Iris pigment epithelial cell (primary cell): ENCODE measurements at places on chromosomes 1 and 21.

DNA sequence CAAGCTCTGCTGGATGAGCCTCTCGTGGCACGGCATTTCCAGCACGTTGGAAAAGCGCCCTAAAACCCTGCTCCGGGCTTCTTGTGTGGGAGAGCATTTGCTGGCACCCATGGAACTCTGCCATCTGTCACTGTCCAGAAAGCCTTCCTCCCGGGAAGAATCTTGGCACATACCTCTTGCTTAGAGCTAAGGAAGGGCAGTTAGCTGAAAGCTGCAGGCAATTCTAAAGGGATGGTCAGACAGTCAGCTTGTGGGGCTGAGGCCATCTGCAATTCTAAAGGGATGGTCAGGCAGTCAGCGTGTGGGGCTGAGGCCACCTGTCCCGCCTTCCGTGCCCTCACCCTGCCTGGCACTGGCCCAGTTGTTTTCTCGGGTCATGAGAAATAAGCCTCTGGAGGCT, 139.0 kb upstream of the TMEM51 start:
- no peak for DNase-seq

- DNase-seq = no peak
These were observed 114.4 kb downstream of the CENPF start for GRCh38 chr1:214717351-214717750.

DNA sequence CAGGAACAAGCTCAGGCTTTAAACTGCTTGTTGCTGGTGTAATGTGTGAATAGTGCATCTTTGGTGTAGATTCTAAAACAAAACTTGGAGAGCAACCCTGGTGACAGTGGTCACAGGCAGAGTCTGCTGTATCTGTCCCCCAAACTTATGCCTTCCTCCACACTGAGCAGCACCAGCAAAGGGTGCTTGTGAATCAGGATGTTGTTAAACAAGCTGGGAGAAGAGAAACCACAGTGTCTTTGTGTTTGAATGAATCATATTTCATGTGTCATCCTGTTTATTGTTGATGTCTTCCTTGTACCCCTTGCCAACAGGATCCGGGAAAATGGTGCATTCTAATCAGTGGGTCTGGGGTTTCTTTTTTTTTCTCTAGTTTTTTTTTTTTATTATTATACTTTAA, 91.9 kb upstream of the COG2 start:
- peak; percentile 36 for DNase-seq

DNA sequence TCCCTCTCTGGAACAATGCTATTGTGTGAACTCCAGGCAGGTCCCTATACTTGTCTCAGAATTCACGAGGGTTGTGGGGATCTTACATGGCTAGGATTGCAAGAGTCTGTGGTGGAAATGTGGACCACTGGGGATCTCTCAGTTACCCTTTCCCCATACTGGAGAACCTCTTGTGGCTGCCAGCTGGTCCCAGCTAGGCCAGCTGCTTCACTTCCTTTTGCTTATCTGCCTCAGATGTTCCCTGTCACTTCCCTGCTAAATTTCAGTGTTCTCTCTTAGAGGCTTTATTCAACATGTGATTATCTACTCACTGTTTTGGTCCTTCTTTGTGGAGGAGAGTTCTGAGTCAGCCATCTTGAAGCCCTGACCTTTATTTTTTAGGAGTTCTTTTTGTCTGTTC, 75.9 kb upstream of the SAMD13 start:
- DNase-seq = no peak

- DNase-seq = no peak
These were observed 16.4 kb downstream of the FOXJ3 start for GRCh38 chr1:42318601-42319000.

GRCh38 chr1:193543259-193543658, 356.8 kb upstream of the B3GALT2 start:
- DNase-seq = peak; percentile 40

DNA sequence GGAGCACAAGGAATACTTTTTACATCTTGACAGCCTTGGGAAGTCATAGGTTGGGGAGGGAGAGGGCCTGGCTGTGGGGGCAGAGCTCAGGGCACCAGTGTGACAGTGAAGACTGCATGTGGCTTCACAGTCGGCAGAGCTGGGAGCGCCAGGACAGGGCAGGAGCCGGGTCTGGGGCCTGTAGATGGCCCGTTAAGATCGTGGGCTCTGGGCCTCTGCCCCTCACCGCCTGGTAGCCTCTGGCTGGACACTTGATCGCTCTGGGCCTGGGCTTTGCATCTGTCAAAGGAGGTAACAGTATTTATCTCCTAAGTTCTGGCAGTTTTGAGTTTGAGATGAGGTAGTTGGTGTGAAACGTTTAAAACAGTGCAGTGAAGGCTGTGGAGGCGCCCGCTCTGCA, 4.8 kb downstream of the SLX9 start:
- no peak for DNase-seq

- DNase-seq = peak; percentile 31
These were observed 348.8 kb downstream of the RYR2 start for GRCh38 chr1:237390823-237391222.

DNA sequence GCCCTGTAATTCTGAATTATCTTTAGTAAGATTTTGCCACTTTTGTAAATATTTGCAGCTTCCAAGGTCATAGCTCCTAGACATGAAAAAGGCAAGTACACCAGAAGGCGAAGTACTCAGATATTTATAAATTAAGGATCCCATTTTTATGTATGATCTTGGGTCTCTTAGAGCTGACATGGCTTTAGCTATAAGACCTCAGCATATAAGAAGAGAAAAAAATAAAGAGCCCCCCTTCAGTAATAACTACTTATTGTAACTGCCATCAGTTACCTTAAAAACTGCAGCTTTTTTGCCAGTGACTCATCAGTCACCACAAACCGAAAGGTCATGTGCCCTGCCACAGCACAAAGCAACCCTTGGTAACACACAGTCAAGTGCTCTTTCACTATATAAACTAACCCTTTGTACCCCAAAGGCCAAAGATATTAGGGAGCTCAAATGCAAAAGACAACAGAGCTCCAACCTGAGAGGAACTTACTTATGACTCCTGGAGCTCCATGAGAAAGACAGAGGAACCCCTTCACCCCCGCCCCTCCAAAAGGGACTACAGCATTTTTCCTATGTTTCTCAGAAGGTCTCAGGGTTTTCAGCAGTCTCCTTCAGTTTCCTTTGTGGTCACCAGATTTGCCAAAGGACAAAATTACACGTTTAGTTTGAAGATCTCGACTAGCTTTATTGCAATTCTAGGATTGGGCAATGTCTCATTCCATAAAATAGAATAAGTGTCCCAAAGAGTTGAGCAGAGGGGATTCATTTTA, 219.8 kb upstream of the DUSP10 start:
- peak; percentile 70 for DNase-seq

DNA sequence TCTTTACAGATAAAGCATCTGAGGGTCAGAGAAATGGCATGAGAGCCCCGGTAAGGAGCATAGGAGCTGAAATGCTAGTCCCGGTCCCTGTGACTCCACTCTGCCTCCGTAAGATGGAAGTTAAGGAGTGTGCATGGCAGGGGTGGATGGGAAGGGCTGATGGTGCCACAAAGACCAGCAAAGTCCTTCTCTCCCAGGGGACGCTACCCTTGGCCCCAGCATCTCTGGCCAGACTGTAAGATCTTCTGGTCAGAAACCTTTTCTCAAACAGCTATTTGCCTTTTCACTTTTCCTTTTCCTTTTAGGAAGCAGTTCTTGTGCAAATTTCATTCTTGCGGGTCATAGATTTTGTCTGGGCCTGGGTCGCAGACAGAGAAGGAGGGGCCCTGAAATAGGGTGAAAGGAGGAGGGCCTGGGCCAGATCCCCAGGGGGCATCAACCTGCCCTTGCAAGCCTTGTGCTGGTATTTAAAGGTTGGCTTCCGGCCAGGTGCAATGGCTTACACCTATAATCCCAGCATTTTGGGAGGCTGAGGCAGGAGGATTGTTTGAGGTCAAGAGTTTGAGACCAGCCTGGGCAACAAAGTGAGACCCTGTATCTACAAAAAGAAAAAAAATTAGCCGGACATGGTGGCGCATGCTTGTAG, 14.4 kb upstream of the EPS8L3 start:
- DNase-seq = no peak

DNA sequence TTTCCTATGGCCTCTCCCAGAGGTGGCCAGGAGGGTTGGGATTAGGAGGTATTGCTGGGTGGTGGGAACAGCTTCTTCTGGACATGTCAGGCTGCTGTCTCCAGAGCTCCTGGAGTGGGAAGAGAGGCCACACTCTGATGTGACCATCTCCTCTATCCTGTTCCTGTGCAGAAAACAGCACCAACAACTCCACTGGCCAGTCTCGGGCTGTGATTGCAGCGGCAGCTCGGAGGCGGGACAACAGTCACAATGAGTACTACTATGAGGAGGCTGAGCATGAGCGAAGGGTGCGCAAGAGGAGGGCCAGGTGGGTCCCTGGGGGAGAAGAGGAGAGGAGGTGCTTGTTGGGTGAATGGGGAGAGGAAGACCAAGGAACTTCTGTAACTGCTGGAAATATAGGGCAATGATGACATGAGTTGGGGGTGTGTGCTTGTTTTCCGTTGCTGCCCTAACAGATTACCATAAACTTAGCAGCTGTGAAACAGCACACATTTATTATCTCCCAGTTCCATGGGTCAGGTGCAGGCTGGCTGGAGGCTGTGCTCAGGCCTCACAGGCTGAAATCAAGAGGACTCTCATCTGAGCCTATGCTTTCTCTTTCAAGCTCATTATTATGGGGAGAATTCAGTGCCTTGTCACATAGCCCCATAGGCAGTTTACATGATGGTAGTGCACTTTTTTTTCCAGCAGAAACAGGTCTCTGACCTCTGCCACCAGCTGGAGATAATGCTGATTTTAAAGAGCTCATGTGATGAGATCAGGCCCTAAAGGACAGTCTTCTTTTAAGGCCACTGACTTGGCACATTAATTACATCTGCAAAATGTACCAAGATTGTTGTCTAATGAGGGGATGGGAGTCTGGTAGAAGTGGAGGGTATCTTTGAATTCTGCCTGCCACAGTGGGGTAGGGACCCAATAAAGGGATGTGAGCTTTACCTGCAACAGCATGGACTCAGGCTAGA, 20.8 kb downstream of the VANGL2 start:
- no peak for DNase-seq

GRCh38 chr1:6351480-6352137, 42.0 kb downstream of the ACOT7 start:
- no peak for DNase-seq
